ENCODE measurements at places on chromosomes 3 and 15.

DNA sequence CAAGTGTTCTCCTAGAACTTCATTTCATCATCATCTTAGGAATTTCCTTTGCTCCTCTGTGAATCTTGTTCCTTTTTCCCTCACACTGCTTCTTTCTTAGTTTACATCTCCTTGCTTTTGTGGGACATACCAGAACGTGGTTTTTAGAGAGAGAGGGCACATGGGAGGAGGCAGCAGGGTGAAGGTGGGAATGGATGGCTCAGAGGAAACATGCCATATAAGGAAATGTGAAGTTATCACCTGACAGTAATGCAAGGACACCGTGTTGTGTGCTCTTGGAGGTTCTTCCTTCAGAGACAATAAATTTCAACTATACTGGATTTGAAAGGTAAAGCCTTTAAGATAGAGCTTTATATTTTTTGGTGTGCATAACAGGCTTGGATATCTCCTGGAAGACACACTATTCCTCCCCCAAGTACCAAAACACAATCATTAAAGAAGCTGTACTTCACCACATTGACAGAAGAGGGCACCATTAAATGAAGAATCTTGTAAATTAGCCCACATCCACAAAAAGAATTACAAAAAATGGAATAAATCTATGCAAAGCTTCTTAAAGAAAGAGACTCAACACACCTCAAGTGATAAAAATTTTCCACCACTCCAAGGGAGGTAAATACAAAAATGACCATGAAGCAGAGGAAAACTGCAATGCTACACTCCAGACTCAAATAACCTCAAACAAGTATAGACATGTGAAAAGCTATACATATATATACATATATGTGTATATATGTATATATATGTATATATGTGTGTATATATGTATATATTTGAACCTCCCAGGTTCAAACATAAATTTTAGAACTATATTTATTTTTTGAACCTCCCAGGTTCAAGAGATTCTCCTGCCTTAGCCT, 26.1 kb downstream of the RPL39L start:
- DNase-seq = no peak

DNA sequence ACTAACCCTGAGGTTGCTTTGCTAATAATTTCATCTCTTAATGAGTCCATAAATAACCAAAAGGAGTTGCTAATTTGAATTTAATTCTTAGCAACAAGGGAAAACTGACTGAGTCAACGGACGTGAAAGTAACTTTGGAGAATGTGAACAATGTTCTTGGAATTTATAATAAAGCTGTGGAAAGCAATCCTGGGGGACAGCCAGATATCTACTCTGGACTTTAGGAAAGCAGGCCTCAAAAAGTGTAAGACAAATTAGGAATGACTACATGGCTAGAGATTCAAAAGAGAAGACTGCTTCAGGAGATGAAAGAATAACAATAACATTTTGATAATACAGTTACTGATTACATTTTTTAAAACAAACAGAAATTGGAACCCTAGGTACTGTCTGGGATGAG, 318.4 kb upstream of the COL8A1 start:
- DNase-seq = no peak

- DNase-seq = no peak
These were observed 480.5 kb upstream of the ARRDC4 start for GRCh38 chr15:97479957-97480356.

GRCh38 chr3:46938118-46938517, 38.4 kb downstream of the CCDC12 start:
- DNase-seq = peak; percentile 36

DNA sequence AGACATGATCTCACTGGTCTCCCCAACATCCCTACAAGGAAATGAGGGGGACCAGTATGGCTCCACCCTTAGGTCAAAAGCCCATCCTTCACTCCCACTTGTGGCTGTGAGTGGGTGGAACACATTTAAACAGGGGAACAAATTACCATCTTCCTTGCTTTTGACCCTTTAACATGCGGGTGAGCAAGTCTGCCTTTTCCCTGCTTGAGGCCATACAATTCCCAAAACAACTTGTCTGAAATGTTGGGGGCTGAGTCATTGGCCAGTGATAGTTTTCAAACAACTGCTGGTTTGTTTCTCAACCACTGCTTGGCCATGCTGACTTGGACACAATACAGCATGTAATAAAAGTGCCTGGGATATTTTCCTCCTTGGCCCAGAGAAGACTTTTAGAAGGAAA, 39.6 kb downstream of the COL8A1 start:
- DNase-seq = no peak

- DNase-seq = no peak
These were observed 14.1 kb downstream of the SIDT1 start for GRCh38 chr3:113546414-113546893.

- DNase-seq = no peak
These were observed 44.0 kb upstream of the ALDH1A3 start for GRCh38 chr15:100835636-100836035.

DNA sequence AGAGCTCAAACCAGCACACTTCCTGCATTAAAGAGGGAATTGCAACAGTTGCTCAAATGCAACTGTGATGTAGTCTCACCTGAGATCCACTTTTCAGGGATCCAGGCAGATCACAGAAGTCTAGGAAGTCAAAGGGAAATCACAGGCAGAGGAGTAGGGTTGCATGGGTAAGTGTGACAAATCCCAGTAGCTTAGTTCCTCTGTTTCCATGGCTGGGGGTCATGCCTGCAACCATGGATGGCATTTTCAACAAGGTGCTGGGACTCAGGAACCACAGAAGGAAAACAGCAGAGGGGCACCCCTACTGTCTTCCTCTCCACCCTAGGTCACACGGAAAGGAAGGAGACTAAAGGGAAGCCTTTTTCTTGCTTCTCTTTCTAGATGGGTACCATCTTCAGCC, 36.5 kb upstream of the ARNT2 start:
- DNase-seq = no peak
